Stimulated activated CD4-positive, alpha-beta T cell treated with anti-CD3 and anti-CD28 coated beads, Interleukin-4, amount 100 ng/mL, for 24 hours (primary cell): ENCODE measurements at places on chromosomes 6 and 20.
A peak's percentile ranks its signal among the peaks of the same experiment; 100 is the strongest.

- DNase-seq: no peak
These were observed 188.4 kb upstream of the PHACTR1 start for GRCh38 chr6:12528136-12528535.

DNA sequence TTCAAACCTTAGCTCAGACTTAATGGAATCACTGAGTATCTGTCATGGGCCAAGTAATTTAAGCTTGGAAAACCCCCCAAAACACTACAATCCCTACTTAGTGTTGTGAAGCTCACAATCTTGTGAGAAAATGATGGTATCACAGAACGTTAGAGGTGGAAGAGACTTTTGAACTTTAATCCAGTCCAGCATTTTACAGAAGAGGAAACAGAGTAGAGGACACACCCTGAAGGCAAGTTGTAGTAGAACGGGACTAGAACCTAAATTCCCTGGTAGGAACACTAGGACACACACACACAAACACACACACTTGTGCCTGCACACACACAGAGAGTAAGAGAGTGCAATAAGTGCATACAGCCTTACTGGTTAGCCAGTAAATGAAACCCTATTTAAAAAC, 50.2 kb upstream of the CAP2 start:
- DNase-seq: no peak

- no peak for DNase-seq
These were observed 1.9 kb downstream of the RNF39 start for GRCh38 chr6:30073489-30074235.

DNA sequence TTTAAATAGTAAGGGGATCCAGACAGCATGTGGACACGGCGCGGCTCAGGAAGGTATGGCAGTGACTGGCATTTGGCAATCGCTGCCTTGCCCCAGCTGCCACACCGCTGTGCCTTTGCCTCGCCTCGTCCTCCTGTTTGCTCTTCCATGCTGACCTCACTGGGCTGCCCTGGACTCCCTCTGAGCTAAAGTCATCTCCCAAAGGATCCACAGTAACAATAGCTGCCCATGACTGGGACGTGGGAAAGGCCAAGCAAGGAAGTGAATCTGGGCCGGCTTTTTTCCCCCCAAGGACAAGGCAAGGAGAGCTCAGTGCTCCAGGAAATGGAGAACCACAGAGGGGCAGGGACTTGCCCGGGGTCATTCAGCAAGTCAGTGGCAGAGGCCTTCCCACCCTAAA, 48.1 kb downstream of the JPH2 start:
- no peak for DNase-seq

DNA sequence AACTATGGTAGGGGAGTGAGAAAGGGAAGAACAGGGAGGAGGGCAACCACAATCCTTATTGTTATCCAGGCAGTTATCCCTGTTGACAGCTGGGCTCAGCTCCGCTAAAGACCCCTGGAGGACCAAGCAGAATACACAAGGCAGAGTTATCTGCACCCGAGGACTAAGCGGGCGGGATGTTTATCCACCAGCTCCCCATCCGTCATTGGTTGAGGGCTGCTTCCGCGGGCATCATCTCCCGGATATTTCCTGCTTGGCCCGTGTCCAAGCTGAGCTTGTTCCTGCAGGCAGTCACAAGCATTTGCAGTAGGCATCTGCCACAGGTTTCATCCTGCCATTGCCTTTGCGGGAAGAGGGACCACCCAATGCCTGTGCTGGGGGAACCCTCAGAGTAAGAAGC, 102.1 kb downstream of the DLGAP4 start:
- DNase-seq: no peak

DNA sequence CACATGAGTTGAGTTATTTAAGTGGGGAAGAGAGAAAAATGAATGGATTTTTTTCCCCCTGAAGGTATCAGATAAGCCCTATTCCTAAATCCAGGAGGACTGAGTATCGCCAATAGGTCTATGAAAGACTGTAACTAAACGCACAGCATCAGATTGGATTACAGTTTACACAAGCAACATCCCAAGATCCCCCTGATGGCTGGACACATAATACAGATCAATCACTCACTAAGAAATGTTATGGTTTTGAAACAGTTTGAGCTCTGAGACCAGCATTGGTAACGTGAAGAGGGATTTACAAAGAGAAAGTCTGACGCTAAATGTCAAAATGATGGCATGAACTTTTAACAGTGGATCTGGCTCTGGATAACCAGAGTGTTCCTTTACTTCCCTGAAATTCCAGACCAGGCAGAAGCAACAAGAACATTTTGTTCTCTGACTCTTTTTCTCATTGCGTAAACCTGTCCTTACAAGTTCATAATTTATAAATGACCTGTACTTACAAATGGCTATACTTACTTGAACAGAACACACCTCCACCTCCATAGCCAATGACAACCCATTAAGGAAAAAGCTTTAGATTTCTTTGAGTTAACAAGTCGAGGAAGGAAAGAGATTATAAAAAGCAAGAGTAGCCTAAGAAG, 131.8 kb upstream of the BEND3 start:
- no peak for DNase-seq

GRCh38 chr6:119368921-119369320, 19.4 kb upstream of the MAN1A1 start:
- no peak for DNase-seq

DNA sequence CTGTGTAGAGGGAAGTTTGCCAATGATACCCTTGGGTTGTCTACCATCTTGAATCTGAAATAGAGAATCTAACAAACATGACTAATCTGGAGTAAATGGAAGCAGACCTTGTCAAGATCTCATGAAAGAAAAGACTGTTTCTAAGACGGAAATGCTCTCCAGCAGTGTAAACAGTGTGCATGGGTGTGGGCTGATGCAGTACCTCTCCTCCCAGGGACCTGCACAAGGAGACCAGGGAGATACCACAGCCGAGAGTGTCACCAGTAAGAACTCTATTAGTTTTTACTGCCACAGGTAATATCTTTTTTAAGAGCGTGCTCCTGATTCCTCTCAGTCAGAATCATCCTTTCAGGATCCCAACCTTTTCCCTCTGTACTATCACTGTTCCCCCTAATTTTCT, 513.3 kb upstream of the SOX4 start:
- DNase-seq: no peak

DNA sequence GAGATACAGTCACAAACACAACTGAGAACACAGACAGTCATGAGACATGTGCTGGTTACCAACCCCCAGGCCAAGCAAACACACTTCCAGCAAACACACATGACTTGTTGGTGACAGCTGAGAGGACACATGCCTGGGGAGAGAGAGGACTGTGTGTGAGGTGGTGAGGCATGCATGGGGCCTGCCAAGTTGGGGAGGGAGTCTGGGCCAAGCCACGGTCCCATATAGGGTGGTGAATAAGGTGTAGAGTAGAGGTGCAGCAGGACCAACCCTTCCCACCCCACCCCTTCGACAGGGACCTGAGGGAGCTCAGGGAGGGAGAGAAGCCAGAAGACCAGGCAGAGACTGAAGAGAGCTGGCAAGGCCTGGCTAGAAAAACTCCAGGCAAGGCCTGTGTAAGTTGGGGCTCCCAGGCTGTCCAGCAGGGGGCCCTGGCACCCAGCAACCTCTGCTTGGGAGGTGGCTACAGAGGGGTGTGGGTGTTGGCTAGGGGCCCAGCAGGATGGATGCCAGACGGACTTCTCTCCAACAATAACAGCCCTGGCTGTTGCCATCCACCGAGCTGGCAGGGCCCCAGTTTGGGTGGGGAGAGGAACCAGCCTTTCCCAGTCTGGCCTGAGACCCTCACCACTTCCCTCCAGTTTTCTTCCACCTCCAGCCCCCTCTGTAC, 2.0 kb upstream of the SLC29A1 start:
- peak; percentile 68 for DNase-seq

GRCh38 chr6:96923400-96923799, 1.1 kb upstream of the KLHL32 start:
- no peak for DNase-seq

GRCh38 chr6:134309983-134310605, 7.8 kb downstream of the SGK1 start:
- DNase-seq: no peak

DNA sequence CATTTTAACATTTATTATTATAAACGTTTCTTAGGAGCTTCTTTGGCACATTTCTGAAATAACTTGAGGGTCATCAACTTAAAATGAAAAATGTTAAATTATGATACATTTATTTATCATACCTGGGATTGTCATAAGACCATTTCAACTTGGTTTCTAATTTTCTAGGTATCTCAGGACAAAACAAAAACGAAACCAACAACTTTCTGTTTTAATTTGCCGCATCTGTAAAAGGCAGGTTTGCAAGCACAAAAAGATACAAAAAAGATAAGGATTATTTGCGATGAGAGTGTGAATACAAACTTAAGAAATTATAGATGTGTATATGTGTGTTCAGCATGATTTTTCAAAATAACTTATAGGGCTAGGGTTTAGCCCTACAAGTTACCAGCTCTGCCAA, 395.0 kb upstream of the RUNX2 start:
- DNase-seq: no peak

GRCh38 chr6:144115219-144115618, 19.8 kb upstream of the SF3B5 start:
- DNase-seq: no peak

GRCh38 chr20:15267935-15268334, 930.5 kb upstream of the FLRT3 start:
- no peak for DNase-seq

GRCh38 chr6:133704371-133704770, 184.5 kb upstream of the TCF21 start:
- no peak for DNase-seq

DNA sequence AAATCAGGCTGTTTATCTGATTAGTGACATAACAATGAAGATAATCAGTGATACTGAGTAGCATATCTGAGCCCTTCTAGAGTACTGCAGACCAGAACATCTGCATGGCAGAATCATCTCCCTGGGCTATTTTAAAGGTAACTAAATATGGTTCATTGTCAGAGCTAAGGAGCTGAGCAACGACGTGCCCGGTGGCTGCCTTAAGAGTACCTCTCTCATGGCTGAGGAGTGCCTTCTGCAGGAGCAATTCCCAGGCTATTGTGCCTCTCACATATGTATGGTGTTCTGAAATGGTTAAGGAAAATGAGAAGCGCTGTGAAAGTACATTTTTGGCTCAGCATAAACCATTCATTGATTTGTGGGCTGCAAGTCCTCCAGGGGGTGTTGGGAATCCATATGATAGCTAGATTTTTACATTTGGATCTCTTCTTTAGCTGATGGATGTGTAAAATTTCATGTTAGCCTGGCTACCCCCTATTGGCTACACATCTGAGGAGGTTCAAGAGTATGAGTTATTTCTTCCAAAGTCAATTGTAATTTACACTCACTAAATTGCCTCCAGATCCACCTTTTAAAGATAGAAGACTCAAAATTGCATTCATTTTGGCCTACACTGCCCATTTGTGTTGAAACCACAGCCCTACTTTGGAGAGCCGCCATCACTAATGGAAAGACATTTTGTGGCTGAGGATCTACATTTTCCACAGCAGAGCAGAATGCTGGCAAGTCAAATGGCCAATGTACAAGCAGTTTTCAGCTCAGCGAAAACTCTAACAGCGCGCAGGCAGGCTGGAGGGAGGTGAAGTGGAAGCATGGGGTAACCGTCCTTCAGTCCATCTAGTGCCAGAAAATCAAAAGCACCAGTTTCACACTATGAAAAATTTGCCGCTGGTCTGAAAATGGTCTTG, 198.0 kb downstream of the SIM1 start:
- DNase-seq: no peak

- no peak for DNase-seq
These were observed 60.0 kb upstream of the TXNDC5 start for GRCh38 chr6:7970616-7971015.

GRCh38 chr20:9359561-9360308, 154.7 kb upstream of the LAMP5 start:
- no peak for DNase-seq

DNA sequence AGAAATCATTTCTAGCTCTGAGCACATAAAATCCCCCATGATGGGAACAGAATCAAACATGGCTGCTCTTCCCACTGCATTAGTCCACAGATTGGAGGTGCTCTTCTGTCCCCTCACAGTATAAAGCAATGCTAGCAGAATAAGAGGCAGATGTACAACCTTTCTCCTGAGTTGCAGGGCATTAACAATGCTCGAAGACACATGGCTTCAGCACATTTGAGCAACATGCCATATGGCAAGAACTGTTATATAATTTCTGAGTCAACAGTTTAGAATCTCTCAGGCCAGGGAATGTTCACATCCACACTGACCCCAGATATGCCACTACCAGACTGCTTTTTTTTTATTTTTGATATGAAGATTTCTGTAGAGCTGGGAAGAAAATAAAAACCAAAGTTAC, 119.6 kb downstream of the KIF13A start:
- no peak for DNase-seq

GRCh38 chr6:79468116-79468515, 69.1 kb downstream of the LCA5 start:
- DNase-seq: no peak

DNA sequence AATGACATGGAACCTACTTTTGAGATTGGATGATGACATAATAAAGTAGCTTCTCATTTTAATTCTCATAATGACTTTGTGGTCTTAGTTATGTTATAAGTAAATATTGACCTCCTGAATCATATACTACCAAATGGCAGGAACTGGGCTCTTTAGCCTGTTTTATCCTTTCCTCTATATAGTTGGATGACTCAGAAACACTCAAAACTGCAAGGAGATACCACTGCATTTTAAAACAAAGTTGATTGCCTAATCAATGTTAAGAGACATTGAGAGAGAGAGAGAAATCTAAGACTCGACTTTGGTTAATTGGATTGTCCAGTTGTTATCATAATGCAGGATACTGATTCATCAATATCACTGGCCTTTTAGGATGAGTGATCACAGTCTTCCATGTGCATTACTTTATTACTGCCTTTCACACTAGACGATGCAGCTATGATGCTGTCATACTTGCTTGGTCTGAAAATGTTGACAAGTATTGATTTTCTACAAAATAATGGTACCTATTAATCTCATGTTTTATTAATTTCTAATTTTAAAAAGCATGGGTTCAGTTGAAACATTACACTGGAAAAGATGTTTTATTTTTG, 320.0 kb downstream of the NKAIN2 start:
- no peak for DNase-seq

- DNase-seq: no peak
These were observed 16.3 kb upstream of the ENPP1 start for GRCh38 chr6:131791476-131791875.

DNA sequence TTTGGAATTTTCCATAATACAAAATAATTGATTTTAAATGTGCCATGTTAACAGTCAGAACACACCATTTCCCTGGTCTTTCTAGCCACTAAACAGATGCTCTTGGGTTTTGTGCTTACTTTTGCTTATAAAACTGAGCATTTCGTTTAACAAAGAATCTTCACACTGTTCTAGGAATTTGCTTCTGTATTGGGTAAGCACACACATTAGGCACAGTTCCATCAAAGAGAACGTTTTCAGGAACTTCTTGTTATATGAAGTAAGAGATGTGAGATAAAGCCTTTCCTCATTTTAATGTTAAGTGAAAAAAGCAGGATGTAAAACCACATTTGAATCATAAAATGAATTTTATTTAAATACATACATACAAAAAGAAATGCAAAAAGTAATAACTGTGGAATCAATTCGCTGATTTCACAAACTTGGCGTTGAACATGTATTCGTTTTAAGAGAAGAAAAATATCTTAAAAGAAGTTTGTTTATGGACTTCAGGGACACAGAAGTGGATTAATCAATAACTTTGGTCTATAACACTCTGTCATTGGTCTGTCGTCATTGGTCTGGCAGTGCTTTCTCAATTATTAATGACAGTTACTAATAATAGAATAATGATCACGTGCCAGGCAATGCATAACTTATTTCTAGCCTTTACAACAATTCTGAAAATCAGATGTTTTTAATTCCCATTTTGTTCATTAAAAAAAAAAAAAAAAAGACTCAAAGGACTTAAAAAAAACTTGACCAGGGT, 199.9 kb upstream of the PRDM1 start:
- DNase-seq: no peak
